Lung microvascular endothelial cell (primary cell): ENCODE measurements at places on chromosomes 6 and 20. TPM values are rescaled to one million over a fixed set of nuclear protein-coding genes. Genes with fewer than 3 reads are reported as not detected.

- no peak for DNase-seq
These were observed 257.7 kb downstream of the CDKAL1 start for GRCh38 chr6:20791944-20792343.

The REM1 gene
- total RNA-seq = under 0.01 TPM in 1 of 2 replicates, not detected in the other

The SLC52A3 gene
- under 0.01 TPM in 2 replicates for total RNA-seq

- DNase-seq = no peak
These were observed 63.9 kb downstream of the JARID2 start for GRCh38 chr6:15309611-15310283.

The MOG gene
- not detected in 2 replicates for total RNA-seq

- DNase-seq = no peak
These were observed 32.1 kb downstream of the TP53INP2 start for GRCh38 chr20:34736106-34736735.

DNA sequence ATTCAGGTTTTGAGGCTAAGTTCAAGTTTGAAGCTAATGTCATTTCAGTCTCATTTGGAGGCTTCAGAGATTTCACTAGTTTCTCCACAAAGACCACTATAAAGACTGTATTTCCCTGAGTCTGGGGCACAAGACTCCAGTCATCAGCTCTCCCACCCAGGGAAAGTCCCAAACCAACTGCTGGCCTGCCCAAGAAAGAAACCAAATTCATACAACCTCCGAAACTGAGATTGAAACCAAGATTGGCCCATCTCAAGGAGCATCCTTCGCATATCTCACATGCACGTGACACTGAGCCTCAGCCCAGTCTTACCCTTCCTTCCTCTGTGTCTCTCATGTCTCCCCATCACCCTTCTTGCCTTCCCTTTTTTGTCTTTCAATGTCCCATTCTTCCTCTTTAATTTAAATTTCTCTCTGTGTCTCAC is 3.5 kb upstream of the LTA start:
- DNase-seq = no peak

The ZBTB46 gene
- total RNA-seq = 37.7 and 46.4 TPM in 2 replicates

The SIRPA gene
- total RNA-seq = 31.6 and 51.8 TPM in 2 replicates

- peak; percentile 91 for DNase-seq
These were observed 42.5 kb downstream of the EIF2S2 start for GRCh38 chr20:34069341-34070078.

The FNDC1 gene
- total RNA-seq = not detected in 2 replicates

- DNase-seq = no peak
These were observed 24.7 kb downstream of the RBCK1 start for GRCh38 chr20:432677-433299.

GRCh38 chr6:117449549-117450439 is 24.1 kb upstream of the ROS1 start:
- DNase-seq = peak; percentile 86

DNA sequence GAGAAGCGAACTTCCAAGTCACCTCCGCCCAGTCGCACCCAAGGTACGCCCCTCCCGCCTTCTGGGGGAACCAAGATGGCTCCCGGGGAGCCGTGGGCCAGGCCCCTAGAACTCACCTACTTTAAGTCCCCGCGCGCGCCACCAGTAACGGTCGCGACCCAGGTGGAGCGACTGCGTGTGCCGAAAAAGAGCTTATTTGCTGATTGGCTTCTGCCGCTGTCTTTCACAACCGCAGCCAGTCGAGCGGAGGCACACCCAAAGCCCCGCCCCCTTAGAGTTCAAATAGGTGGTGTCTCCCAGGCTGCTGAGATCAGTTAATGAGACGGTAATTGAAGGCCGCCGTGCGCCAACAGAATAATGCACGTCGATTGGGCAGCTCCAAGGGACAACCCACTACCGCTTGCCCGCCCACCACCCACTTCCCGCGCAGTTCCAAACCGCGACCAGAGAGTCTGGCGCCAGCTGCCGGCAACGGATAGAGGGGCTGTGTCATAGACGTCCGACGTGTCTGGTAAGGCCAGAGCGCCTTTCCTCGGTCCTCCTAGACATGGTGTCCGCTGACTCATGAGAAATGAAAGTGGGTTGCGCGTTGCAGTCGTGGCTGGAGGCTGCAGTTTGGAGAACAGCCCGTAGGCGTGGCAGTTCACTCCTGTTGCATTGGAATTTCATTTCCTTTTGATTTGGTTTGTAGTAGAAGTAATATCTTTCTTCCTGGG is at the start of gene MDC1:
Gene MDC1, minus strand, starts transcription at position 153 of the 716 bp plus-strand sequence. CDS start 2,106 bp downstream, outside the sequence.
- DNase-seq = peak; percentile 100

DNA sequence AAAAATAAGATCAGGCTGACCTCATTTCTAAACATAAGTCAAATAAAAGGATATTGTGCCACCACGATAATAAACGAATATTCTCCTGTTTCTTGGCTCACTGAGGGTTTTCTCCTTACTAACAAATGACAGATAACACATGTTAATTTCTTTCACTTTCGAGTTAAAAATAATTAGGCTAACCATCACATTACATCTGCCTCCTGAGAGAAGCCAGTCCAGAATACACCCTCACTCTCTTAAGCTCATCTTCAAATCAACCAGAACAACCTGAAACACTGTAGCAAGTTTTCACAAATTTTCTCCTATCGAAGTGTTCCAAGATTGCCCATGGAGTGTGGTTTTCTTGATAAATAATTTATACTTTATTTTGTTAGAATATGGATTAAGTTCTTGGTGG is 1285.6 kb upstream of the EYS start:
- no peak for DNase-seq
